Epithelial cell of proximal tubule (primary cell): ENCODE measurements at places on chromosomes 1 and 21.

DNA sequence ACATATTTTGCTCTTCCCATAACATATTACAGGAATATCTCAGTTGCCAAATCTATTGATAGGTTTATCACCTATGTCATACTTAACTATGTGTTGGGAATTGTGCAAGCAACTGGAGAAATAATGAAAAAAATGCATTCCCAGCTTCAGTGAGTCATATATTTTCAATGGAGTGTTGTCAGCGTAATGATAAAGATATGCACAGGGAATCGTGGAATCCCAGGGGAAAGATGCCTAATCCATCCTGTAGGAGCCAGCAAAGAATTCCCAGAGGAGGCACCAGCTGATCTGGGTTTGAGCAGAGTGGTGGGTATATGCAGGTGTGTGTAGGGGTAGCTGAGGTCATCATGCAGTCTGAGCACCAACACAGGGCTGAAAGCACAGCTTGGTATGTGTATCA, 213.3 kb upstream of the DAB1 start:
- no peak for DNase-seq

DNA sequence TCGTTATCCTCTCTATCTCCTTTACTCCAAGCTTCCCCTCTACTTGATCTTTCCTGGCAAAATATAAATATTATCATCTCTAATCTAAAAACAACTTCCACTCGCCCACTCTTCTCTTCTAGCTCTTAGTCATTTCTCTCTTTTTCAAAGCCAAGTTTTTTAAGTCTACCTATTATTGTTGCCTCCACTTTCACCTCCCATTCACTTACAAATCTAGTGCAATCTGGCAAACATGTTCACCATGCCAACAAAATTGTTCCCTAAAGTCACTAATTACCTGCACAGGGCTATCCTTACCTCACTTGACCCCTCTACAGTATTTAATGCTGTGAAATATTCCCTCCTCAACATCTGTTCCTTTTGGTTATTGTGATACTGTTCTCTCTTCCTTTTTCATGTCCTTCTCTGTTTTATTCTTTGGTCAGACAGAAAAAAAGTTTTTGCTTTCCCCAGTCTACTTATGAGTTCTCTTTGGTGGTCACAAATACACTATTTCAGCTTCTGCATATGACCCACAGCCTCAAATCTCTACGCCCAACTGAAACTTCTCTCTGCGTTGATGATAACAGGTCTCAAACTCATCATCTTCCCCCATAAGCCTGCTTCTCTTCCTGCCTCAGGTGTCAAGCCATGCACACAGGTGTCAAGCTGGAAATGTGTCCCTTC, 31.9 kb upstream of the RAP1A start:
- DNase-seq, result no peak

- DNase-seq, result no peak
These were observed 179.9 kb upstream of the ZC3H12A start for GRCh38 chr1:37294529-37294928.

- no peak for DNase-seq
These were observed 59.4 kb downstream of the EPB41 start for GRCh38 chr1:28973596-28974421.

- DNase-seq, result no peak
These were observed 79.0 kb downstream of the ZNF281 start for GRCh38 chr1:200330741-200331428.

- DNase-seq, result no peak
These were observed 217.2 kb upstream of the NFIA start for GRCh38 chr1:60865166-60865565.

DNA sequence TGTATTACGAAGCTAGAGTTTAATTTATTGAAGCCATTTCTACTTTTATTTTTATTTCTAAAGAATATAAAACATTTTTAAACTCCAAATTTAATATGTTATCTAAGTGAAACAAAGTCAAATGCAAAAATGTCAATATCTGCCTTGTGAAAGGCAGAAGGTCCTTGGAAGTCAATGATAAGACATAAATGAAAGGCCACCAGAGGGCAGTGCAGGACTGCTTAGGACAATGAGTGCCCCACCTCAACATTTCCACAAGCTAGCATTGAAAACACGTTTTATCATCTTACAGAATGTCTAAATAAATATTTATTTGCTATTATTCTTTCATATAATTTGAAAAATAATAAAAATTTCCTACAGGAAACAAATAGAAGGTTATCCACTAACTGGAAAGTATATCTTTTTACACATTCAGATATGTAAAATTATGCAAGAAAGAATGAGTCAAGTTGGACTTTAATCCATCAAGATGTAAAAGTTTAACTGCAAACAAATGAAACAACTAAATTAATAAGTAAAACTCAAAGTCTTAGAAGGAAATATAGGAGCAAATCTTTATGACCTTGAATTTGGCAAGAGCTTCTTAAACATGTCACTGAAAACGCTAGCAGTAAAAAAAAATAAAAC, 140.1 kb upstream of the FMN2 start:
- peak; percentile 50 for DNase-seq

DNA sequence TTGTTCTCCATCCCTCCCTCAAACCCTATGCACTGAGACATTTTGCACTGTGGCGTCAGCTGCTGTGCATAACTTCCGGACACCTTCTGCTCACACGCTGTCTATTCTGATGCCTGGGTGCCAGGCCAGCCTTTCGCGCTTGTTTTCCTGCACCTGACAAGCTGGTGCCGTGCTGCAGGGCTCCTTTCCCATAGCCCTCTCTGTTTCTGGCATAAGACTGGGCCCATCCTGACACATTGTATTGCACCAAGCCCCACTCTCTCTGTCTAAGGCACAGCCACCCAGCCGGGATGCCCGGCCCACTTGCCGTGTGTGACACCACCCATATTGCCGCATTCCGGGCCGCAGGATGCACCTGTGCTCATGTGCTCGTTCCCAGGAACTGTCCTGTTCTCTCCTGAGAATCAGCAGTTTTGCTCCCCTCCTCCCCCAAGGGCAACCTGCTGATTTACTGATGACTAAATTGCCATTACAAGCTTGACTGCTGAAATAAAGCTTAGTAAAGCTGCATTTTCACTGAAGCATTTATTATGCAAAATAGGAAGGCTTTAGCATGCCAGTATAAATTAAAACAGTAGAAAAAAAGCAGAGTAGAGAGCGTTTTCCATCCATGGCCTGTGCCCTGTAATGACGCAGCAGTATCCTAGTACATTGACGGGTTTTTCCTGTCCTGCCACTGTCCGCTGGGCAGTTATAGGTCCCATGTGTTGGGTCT, 88.0 kb downstream of the CD247 start:
- no peak for DNase-seq

- DNase-seq, result no peak
These were observed 8.1 kb downstream of the UTP25 start for GRCh38 chr1:209835782-209836298.

DNA sequence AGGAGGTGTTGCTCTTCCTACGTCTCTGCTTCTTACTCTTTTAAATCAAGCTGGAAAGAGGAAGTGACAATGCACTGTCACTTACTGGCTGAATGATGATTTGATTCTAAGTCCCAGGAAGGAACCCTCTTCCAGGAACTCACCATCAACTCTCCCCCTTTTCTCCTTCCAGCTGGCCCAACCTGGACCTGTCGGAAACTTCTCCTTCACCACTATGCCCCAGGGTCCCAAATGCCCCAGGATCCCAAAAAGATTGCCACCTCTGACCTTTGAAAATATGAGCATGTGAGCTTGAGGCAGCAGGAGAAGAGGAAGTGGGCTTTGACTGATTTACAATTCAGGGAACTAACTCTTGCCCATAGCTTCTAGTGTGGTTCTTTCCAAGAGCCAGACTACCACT, 5.3 kb upstream of the ADAMTS5 start:
- DNase-seq, result no peak

DNA sequence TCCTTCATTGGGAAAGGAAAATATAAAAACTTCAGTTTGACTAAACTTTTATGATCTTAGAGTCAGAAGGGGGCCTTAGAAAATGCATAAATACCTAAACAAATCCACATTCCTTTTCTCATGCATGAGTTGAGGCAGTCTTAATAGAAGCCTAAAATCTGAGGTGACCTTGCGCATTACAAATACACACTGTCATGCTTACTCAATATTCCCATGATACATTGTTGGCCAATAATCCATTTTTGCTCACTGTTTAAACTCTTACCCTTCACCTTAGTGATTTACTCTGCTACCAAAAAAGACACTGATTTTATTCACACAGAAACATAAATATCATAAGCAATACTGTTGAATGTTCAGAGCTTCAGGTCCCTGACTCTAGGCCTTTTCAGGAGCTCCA, 19.1 kb upstream of the TMCO1 start:
- DNase-seq, result no peak

DNA sequence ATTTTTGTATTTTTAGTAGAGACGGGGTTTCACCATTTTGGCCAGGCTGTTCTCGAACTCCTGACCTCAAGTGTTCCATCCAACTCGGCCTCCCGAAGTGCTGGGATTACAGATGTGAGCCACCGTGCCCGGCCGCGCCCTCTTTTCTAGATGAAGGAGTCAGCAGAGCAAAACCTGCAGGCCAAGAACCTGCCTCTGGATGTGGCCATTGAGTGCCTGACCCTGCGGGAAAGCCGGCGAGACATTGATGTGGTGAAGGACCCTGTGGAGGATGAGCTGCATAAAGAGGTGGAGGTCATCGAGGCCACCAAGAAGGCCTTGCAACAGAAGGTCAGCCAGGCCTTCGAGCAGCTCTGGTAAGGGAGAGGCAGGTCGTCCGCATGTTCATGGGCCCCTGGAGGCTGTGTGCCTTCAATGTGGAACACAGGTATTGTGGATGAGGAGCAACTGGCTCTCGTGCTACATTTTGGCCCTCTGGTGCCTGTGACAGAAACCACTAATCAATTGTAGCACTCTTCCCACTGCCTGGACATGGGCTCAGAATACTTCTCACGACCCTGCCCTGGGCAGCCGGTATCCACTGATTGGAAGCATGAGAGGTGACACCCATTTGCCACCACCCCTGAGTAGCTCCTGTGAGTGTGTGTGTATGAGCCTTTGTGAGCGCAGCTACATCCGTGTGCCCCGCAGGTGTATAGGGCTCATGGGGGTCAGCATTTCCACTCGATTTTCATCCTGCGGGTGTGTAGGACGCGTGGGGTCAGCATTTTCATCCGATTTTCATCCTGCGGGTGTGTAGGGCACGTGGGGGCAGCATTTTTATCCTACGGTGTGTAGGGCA, 2.0 kb downstream of the TEKT2 start:
- no peak for DNase-seq
